CD4-positive, alpha-beta memory T cell (primary cell): ENCODE measurements at places on chromosomes 1 and 21. TPM values are rescaled to one million over a fixed set of nuclear protein-coding genes. Genes with fewer than 3 reads are reported as not detected.

- H3K27me3 ChIP-seq: no peaks in the 10 kb centered on the region
- no peak overlapping the region for H3K4me3 ChIP-seq
- H3K36me3 ChIP-seq: no peaks in the 10 kb centered on the region
Measured at GRCh38 chr21:43997766-43998742, 14.1 kb upstream of the TRAPPC10 start.

Gene AMIGO1
- 29.3 TPM for total RNA-seq

DNA sequence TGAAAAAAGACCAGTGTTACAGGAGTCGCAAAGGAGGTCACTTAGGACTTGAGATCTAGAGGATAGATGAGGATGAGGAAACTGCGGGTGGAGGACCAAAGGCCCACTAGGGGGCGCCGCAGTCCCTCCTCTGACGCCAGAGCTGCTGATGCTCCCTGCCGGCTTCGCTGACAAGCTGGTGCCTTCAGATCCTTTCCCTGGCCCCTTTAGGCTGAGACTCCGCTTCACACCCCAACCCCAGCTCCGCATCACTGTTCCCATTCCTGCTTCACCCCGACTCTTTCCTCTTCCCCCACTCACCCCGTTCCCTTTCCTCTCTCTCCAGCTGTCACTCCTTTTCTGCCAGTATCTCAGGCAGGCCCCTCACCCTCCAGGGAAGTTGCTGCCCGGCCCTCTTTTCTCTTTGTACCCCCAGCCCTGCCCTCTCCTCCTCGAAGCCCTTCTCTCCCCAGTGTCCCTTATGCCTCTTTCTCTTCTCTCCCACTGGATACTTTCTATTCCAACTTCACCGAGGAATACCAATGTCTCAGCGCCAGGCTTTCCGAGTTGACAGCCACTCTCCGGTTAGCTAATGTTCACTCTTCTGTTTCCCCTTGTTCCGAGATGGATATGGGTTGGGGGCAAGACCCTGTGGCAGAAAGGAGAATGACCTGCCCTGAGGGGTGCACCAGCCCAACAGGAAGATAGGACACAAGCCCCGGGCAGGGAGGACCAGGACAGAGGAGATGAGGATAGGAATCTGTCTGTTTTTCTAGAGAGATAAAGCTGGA lies 4.5 kb downstream of the KCNJ9 start:
- H3K4me3 ChIP-seq: no peak overlapping the region
- DNase-seq: peak; percentile 67
- peaks cover 18% of the 10 kb centered on the region for H3K27me3 ChIP-seq
- H3K27ac ChIP-seq: no peak overlapping the region

- peaks cover 26% of the 10 kb centered on the region for H3K4me1 ChIP-seq
- H3K36me3 ChIP-seq: no peaks in the 10 kb centered on the region
- H3K4me3 ChIP-seq: no peak overlapping the region
- DNase-seq: no peak
- H3K27me3 ChIP-seq: peaks cover 24% of the 10 kb centered on the region
- H3K27ac ChIP-seq: no peak overlapping the region
Measured at GRCh38 chr1:208240662-208241355, 3.4 kb downstream of the PLXNA2 start.

Gene ESPN
- total RNA-seq: 10.9 TPM

DNA sequence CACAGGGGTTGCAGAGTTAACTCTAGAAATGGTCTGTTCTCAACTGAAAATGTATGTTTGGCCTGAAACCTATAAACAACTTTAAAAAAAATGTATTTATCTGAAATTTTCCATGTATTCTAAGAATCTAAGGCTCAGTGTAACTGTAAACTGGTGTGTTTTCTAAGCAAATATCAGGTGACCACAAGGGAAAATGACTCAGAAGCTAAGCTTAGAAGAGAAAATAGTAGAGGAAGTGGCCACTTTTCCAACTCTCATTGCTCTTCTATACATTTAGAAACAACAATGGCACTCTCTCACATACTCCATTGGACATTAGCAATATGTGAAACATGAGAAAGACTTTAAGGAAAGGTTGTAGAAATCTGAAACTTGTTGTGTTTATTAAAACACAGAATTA lies 7.5 kb downstream of the TNFSF18 start:
- DNase-seq: no peak
- no peak overlapping the region for H3K4me3 ChIP-seq
- peaks cover 9% of the 10 kb centered on the region for H3K4me1 ChIP-seq
- no peaks in the 10 kb centered on the region for H3K36me3 ChIP-seq

DNA sequence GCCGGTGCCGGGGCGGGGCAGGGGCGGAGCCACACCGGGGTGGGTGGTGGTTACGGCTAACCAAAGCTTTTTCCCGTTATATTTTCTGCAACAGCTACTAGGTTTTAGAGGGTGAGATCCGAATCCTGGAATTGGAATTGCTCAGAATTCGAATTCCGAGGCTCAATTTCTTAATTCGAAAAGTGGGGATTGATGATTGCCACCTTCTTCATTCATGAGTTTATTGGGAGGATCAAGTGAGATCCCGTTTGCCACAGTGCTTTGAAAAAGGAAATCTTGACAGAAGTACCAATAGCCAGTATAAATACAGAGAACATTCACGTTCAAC lies 207 bp upstream of the SVBP start:
- H3K27ac ChIP-seq: peak overlapping the region; percentile 87
- H3K27me3 ChIP-seq: no peaks in the 10 kb centered on the region
- H3K4me1 ChIP-seq: peaks cover 17% of the 10 kb centered on the region
- DNase-seq: no peak
- H3K4me3 ChIP-seq: peak overlapping the region; percentile 74

- H3K27ac ChIP-seq: no peak overlapping the region
- no peaks in the 10 kb centered on the region for H3K36me3 ChIP-seq
- no peaks in the 10 kb centered on the region for H3K27me3 ChIP-seq
- no peaks in the 10 kb centered on the region for H3K4me1 ChIP-seq
- no peak for DNase-seq
- no peak overlapping the region for H3K4me3 ChIP-seq
Measured at GRCh38 chr1:44230796-44231195, 17.5 kb downstream of the DMAP1 start.

- no peak overlapping the region for H3K27ac ChIP-seq
- peaks cover 4% of the 10 kb centered on the region for H3K36me3 ChIP-seq
- peaks cover 8% of the 10 kb centered on the region for H3K4me1 ChIP-seq
Measured at GRCh38 chr1:93338387-93339146, 7.1 kb upstream of the DR1 start.

DNA sequence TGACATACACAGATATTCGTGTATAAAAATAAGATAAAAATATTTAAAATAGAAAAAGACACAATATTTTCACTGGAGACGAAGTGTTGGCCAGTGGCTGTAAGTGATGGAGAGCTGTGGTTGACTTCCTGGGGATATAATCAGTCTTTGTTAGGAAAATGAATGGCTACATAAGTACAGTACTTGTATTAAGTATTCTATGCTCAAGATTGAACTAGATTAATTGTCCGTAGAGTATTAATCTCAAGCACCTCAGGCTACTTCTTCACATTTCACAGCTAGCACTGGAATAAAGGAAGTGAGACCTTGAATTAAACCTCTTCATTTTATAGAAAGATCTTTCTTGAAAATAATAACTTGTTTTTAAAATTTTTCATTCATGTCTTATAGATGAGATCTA lies 39.0 kb upstream of the RGS5 start:
- no peak overlapping the region for H3K27ac ChIP-seq
- H3K27me3 ChIP-seq: no peaks in the 10 kb centered on the region
- no peak for DNase-seq
- no peaks in the 10 kb centered on the region for H3K4me1 ChIP-seq

DNA sequence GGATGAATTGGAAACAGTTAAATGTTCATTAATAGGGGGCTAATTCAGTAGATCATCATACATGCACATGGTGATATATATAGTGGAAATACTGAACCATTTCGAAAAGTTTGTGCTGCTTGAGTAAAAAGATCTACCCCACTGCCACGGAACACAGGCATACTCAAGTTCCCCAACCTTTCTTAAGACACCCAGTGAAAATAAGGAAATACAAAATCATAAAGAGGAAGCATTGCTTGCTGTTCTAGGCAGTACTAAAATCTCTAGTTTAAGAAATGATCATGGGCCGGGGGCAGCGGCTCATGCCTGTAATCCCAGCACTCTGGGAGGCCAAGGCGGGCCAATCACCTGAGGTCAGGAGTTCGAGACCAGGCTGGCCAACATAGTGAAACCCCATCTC lies 37.6 kb upstream of the KIRREL1 start:
- no peaks in the 10 kb centered on the region for H3K27me3 ChIP-seq
- no peaks in the 10 kb centered on the region for H3K4me1 ChIP-seq
- H3K27ac ChIP-seq: no peak overlapping the region
- no peaks in the 10 kb centered on the region for H3K36me3 ChIP-seq
- DNase-seq: no peak
- H3K4me3 ChIP-seq: no peak overlapping the region

DNA sequence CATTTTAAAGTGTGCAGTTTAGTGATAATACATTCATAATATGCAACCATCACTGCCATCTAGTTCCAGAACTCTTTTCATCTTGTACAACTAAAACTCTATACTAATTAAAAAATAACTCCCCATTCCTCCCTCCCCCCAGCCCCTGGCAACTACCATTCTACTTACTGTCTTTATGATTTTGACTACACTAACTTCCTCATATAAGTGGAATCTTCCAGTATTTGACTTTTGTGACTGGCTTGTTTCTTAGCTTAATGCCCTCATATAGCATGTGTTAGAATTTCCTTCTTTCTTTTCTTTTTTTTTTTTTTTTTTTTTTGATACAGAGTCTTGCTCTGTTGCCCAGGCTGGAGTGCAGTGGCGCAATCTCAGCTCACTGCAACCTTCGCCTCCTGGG lies 1.4 kb upstream of the NVL start:
- H3K36me3 ChIP-seq: no peaks in the 10 kb centered on the region
- H3K4me1 ChIP-seq: peaks cover 42% of the 10 kb centered on the region
- H3K27me3 ChIP-seq: no peaks in the 10 kb centered on the region
- no peak overlapping the region for H3K27ac ChIP-seq

Gene EIF3I
- 85.3 TPM for total RNA-seq

DNA sequence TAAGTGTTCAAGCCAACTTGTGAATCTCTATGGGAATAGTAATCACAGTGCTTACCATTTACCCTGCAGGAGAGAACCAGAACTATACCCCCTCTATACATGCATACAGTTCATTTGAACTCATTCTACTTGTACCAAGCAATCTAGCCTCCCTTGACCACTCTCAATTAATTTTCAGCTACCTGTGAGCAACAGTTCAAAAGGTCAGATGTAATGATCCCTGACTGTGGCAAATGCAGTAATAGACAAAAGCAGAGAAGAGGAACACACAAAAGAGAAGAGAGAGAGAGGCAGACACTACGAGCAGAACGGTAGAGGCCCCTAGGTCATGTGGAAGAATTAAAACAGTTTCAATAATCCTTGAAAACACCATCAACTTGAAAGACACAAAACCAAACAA lies 52.8 kb downstream of the FMO4 start:
- no peak overlapping the region for H3K4me3 ChIP-seq
- H3K27me3 ChIP-seq: no peaks in the 10 kb centered on the region
- no peaks in the 10 kb centered on the region for H3K36me3 ChIP-seq
- H3K4me1 ChIP-seq: no peaks in the 10 kb centered on the region
- no peak for DNase-seq

DNA sequence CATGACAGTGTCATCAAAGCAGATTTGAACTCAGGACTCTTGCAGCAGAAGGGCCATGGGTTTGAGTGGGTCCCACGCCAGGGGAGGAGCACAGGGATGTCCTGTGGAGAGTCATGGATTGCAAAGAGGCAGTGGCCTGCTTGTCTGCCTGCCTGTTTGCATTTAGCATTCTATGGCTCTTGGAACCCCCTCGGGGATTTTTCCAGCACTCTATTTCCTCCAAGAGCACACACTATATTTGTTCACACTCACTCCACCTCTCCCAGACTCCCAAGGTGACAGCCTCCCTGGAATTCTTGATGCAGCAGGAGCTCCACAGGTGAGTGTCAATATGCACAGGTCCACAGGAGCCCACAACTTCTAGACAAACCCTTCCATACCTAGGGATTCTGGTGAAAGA lies 73.1 kb upstream of the LRRN2 start:
- H3K36me3 ChIP-seq: no peaks in the 10 kb centered on the region
- no peaks in the 10 kb centered on the region for H3K27me3 ChIP-seq

DNA sequence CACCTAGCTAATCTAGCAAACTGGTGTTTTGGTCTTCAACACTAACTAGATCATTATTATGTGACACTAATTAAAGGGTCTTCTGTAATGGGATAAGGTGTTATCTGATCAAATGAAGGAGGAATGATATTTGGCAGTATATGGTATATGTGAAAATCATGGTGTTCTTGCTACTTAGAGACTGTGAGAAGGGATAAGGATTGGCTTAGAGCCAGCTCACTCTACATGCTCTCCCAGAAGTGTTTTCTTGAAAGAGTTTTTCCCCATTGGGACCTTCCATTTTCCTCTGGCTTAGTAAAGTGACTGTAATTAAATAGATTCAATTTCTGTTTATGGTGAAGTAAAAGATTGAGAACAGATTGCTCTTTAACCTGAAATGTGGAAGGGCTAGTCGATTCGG lies 71.2 kb upstream of the RGL1 start:
- H3K4me1 ChIP-seq: no peaks in the 10 kb centered on the region
- H3K4me3 ChIP-seq: no peak overlapping the region
- no peak overlapping the region for H3K27ac ChIP-seq
- no peaks in the 10 kb centered on the region for H3K27me3 ChIP-seq
- DNase-seq: no peak
- H3K36me3 ChIP-seq: no peaks in the 10 kb centered on the region

Gene S100A7
- not detected for total RNA-seq

GRCh38 chr1:31432592-31433395 lies 19.8 kb downstream of the SERINC2 start:
- no peaks in the 10 kb centered on the region for H3K4me1 ChIP-seq
- H3K36me3 ChIP-seq: no peaks in the 10 kb centered on the region
- DNase-seq: no peak
- H3K4me3 ChIP-seq: no peak overlapping the region
- H3K27me3 ChIP-seq: no peaks in the 10 kb centered on the region

DNA sequence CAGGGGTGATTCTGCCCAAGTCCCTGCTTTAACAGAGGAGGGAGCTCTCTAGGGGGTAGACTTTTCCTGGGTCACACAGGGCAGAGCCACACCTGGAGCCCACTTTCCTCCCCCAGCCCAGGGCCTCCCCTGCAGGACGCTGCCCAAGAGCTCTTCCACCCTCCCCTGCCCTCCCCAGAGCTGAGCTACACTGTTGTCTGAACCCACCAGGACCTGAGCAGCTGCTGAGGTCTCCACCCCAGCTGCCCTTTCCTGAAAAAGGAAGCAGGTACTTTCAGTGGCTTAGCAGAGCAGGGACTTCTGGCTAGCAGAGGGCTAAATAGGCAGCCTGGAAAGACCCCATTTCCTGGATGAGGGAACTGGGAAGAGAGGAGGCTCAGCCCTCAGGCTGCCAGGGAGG lies 169.3 kb upstream of the ETV3 start:
- no peak overlapping the region for H3K27ac ChIP-seq
- no peaks in the 10 kb centered on the region for H3K4me1 ChIP-seq
- H3K36me3 ChIP-seq: no peaks in the 10 kb centered on the region
- H3K27me3 ChIP-seq: no peaks in the 10 kb centered on the region
- no peak overlapping the region for H3K4me3 ChIP-seq

Gene S100A8
- total RNA-seq: 0.73 TPM

Gene CFHR5
- not detected for total RNA-seq

- no peak overlapping the region for H3K27ac ChIP-seq
- no peaks in the 10 kb centered on the region for H3K4me1 ChIP-seq
- H3K27me3 ChIP-seq: no peaks in the 10 kb centered on the region
- H3K4me3 ChIP-seq: no peak overlapping the region
- no peaks in the 10 kb centered on the region for H3K36me3 ChIP-seq
Measured at GRCh38 chr1:241156231-241156965, 200.6 kb downstream of the RGS7 start.

Gene F13B
- not detected for total RNA-seq
